CMK (cell line): ENCODE measurements at places on chromosomes 13 and 19.
A peak's percentile ranks its signal among the peaks of the same experiment; 100 is the strongest.

DNA sequence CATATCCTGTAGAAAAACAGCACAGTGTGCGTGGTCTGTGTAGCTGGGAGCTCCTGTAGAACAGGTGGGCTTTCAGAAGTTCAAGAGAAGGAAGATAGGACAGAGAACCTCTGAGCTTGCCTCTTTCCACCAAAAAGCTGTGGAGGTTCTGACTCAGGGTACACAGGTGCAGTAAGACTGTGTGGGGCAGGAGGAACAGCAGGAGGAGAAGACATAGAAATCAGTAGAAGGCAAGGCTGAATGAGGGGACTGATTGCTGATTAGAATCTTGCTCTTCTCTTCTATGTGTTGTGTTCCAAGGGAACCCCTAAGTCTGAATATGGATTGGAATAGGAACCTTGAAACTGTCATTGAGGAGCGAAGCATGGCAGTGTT is 122.7 kb downstream of the AKAP11 start:
- DNase-seq, result no peak

- DNase-seq, result no peak
Observed at GRCh38 chr13:60267498-60268202, 103.9 kb upstream of the DIAPH3 start.

- peak; percentile 27 for DNase-seq
Observed at GRCh38 chr13:75319254-75319653, 162.7 kb downstream of the TBC1D4 start.

- no peak for DNase-seq
Observed at GRCh38 chr13:20654156-20654555, 49.3 kb upstream of the IL17D start.

DNA sequence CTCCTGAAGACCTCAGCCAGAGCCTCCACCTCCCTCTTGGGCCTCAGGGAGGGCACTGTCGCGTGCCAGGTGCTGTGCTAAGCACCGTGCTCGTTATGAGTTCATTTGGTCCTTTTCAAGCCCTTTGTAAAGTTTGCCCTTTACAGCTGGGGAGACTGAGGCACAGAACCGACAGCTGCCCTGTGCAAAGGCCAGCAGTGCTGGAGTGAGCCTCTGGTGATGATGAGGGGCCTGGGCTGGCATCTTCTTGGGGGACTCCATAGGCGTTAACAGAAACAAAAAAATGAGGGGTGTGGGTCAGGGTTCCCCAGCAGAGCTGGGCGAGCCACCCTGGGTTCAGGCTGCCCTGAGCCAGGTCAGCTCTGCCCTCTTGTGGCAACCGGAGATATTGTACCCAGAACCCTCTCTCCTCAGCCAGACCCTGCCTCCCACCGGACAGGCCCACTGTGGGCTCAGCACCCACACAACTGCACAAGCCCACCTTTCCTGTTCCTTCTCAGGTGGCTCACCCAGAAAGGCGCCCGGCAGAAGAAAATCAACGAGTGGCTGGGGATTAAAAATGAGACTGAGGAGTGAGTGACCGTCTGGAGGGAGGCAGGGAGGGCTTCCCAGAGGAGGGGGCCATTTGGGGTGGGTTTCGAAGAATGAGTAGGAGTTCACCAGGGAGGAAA is 5.5 kb upstream of the IFI30 start:
- no peak for DNase-seq

GRCh38 chr13:108315273-108315672 is 45.8 kb downstream of the TNFSF13B start:
- DNase-seq, result no peak

DNA sequence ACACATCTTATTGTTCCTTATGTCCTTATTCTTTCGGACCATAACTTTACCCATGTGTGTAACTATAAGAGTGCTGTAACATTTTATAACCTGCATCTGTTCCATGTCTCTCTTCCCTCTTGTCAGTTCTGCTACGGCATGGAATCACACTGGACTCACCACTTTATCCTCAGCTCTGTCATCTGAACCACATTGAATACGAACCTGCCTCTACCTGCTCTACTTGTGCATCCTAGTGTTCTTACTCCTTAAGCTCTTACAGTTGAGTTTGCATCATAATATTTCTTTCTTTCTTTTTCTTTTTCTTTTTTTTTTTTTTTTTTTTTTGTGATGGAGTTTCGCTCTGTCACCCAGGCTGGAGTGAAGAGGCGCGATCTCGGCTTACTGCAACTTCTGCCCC is 180.9 kb downstream of the GPC5 start:
- DNase-seq, result no peak

- DNase-seq, result no peak
Observed at GRCh38 chr13:77724092-77724491, 26.6 kb downstream of the SLAIN1 start.

- DNase-seq, result peak; percentile 46
Observed at GRCh38 chr13:35349673-35350278, 126.7 kb downstream of the MAB21L1 start.

DNA sequence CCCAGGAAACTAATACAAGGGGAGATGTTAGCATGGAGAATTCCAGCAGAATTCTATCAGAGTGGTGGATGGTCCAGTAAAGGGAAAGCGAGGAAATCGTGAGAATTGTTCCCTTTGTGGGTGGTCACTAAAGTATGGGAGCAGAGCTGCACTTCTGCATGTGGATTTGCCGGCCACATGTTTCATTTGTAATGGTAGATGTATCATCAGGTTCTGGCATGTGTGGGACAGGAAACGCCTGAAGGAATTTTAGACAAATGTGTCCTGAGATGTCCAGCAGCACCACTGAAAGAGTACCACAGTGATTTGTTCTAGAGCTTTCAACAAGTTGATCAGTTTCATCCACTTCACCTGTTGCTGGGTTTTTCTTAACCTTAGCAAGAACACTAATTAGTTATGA is 308.4 kb downstream of the SHISA2 start:
- DNase-seq, result no peak

- DNase-seq, result no peak
Observed at GRCh38 chr13:30690282-30691188, 44.8 kb upstream of the ALOX5AP start.

- DNase-seq, result no peak
Observed at GRCh38 chr13:35140831-35141230, 198.8 kb downstream of the NBEA start.

DNA sequence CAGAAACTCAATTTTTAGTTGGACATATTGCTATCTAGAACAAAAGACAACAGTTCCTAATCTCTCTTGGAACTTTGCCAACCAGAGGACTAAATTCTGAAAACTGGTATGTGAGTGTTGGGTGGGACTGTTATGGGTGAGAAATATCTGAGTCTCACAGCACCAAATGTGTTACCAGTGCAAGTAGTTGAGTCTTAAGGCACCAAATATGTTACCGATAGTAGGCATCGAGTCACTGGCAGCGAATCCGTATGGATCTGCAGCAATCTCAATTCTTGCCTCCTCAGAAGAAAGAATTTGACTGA is 575.2 kb downstream of the DACH1 start:
- no peak for DNase-seq

DNA sequence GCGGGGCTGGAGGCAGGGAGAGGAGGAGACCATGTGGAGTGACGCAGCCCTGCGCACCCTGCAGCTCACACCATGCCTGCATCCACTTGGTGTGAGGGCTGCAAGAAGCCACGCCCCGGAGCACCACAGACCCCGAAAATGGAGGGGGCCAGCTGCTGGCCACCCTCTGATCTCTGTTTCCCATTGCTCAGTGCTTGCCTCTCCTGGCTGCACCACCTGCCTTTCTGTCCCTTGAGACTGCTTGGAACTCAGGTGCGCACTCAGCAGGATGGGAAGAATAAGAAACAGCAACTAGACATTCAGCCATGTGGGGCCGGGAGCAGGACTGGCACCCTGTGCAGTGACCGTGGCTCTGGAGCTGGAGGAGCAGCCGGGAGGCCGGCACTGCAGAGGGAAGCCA is 64.0 kb downstream of the ANKRD10 start:
- no peak for DNase-seq

GRCh38 chr13:110921695-110922094 is 6.8 kb upstream of the ANKRD10 start:
- no peak for DNase-seq

DNA sequence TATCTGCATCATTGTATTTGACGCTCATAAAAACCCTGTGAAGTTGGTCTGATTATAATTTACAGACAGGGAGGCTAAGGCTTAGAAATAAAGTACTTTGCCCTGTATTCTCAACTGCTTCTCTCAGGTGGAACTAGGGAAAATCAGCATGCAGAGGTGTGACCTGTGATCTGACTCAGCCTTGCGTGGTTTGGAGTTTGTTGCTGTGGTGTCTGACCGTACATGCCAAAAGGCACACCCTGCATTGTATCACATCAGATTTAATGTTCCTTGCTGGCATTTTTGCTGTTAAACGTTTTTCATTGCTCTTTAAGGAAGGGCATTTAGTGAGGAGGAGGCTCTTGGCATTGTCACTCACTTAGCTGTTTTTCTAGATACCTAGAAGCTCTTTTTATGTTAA is 58.8 kb upstream of the C1QTNF9B start:
- DNase-seq, result no peak

DNA sequence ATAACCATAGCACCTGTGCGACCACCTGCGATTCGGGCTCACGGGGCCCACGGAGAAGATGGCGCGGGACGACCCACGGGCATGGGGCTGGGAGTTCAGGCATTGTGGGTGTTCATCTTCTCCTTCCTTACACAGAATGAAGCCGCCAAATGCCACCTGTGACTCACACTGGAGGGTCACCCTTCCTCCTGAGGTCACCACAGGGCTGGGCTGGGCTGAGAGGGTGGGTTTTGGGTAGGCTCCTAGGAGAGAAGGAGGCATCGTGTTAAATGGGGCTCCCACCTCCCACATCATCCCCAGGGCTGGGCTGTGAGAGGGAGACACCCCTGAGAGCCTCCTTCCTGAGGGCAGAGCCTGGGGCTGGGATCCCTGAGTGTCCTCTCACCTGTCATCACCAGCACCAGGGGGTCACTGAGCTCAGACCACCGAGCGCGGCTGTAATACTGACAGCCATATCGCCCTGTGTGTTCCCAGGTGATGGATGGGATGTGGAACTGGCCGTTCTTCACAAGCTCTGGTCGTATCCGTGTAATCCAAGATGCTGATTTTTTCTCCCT is 1.4 kb downstream of the LILRB2 start:
- DNase-seq, result no peak

GRCh38 chr13:106919638-106920037 is 351.7 kb upstream of the ARGLU1 start:
- no peak for DNase-seq

GRCh38 chr13:113622791-113623490 is 35.1 kb downstream of the ATP4B start:
- DNase-seq, result no peak

GRCh38 chr13:64057372-64058020 is 2641.8 kb upstream of the PCDH20 start:
- no peak for DNase-seq

DNA sequence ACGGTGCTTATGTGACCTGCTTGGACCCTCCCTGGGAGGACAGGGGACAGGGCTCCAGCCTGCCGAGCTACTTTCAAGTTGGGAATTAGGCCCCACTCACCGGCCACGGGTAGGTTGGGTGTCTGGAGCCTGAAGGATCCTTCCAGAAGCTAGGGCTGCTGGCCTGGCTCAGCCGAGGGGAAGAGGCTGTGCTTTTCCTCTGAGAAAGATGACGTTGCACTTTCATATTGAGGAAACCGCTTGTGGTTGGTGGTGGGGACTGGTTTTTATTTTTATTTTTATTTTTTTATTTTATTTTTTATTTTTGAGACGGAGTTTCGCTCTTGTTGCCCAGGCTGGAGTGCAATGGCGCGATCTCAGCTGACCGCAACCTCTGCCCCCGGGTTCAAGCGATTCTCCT is at the start of gene TMEM150B:
TSS of gene TMEM150B (minus strand) at position 170 of the 400 bp plus-strand sequence. CDS start 4,305 bp downstream, outside the sequence.
- DNase-seq, result no peak

GRCh38 chr13:25468325-25469168 is 96.8 kb downstream of the ATP8A2 start:
- DNase-seq, result no peak

DNA sequence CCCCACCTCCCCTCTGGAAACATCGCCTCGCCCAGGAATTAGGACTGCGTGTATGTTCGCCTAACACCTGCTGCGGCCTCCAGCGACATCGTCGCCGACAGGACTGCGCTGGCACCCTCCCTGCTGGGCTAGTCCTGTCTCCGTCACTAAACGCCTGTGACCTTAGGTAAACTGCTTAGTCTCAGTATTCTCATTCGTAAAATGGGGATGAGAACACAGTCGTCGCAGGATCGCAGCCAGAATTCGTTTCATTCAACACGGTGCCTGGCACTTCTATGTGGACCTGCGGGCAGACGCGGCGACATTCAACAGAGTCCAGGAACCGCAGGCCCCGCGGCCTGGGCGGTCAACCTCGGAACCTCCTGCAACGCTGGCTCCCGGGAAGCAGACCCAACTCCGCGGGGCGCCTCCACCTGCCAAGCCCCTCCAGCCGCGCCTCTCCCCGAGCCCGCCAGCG is 485 bp downstream of the CRYL1 start:
- DNase-seq, result no peak

DNA sequence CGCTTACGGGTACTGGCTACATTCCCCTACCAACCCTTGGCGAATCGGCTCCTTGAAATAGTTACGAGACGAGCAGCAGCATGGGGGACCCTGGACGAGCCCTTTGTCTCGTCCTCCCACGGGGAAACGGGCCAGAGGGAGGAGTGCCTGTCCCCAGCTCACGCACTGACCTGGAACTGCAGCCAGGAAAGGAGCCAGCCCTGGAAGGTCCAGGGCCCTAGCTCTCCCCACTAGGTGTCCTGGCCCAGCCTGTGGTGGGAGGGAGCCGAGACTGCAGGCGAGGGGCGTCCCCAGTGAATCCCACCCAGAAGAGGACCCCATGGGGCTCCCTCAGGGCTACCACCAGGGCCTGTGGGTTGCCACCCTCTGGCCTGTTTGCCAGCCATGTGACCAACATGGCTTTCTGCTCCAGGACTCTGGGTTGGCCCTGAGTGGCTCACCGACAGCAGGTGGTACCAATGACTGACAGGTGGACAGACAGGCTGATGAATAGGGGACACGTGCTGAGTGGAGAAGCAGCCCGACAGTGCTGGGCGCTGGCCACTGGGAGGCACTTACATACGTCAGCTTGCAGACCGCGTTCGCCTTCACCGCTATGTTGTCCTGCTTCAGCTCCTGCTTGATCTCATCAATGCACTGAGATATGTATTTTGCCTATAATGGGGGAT is 13.2 kb downstream of the AP3D1 start:
- DNase-seq, result no peak

DNA sequence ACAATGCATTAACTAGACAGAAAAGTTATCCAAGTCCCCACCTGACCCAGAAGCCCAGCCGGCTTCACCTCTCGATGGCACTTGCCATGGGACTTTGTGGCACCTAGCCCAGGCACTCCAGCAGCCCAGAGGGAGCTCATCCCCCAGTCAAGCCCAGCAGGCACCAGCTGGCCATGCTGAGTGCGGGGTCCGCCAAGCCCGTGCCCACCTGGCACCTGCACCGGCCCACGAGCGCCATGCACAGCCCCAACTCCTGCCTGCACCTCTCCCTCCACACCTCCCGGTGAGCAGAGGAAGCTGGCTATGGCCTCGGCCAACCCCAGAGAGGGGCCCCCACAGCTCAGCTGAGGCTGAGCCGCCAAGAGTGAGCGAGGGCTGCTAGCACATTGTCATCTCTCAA is 1759.1 kb downstream of the OLFM4 start:
- no peak for DNase-seq

DNA sequence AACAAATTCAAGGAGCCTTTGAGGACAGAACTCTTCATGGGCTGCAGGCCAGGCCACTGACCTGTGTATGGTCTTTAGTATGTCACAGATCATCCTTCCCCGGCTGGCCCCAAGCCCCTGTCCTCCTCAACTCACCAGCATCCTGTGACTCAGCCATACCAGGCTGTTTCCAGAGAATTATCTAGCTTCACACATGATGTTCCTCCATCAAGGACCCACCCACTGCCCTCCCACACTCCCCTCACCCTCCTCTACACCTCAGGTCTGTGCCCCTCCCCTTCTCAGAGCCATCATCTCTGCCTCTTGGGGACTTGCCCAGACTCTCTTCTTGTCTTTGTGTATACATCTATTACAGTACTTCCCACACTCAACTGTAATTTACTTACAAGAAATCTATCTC is 14.7 kb downstream of the DCT start:
- no peak for DNase-seq
